ENCODE measurements at places on chromosomes 2 and 18.
A peak's percentile ranks its signal among the peaks of the same experiment; 100 is the strongest.

DNA sequence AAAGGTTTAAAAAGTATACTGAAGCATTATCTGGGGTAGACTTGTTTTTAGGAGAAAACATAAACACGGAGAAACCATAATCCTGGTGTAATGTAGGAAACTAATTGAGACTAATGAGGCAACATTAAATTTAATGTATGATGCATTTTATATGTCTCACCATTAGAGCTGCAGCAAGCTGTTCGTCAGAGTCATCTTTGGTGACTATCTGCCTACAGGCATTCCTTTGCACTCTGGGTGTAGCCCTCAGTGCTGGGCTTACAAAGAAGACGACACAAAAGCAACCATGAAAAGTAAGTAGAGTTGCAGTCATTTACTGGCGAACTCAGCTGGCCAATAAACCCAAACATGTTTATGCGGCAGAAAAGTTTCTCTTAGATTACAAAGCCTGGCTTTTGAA lies 415.3 kb upstream of the ZEB2 start:
- DNase-seq = no peak

DNA sequence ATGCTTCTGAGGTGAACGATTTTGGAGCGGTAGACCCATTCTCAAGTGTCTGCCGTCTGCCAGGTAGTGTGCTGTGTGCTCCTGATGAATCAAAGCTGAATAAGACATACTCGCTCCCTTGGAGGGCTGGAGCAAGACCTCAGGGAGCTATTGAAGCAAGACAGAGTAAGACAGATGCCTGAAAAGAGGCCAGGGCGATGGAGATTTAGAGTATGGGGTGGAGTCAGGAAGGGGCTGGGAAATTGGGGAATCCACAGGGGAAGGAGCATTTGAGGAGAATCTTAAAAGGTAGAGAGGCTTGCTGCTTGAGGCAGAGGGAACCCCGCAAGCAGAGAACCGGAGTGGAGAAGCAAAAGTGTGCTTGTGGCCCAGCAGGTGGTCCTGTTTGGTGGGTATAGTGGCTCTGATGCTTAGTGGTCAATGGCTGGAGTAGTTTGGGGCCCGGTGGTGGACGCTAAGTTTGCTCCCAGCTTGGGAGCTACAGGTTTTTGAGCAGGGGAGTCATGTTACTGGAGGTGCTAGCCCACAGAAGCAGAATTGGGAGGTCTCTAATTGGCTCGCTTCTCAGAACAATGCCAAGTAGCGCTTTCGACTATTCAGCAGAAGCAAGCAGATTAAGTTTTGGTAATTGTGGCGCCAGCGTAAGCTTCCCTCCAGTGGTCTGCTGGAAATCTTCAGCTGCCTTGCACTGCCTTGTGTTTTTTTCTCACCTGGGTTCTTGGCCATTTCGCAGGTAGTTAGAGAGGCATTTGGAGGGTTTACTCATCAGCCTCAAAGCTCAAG lies 2.0 kb downstream of the CNNM4 start:
- no peak for DNase-seq

DNA sequence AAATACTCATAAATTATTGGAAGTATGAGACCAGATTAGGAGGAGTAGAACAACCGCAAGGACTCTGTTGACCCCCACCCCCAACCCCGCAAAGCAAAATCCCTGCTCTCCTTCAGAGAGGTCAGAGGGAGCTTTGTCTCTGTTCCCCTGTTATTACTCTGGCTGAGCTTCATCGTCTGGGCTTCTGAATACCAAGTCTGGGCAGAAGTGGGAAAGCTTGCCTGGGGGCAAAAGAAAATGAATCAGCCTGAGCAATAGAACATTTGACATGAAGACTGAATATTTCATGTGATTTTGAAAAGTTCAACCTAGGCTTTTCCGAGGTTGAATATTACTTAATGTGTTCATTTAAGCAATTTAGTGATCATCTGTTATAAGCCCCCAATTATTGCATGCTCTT lies 114.6 kb upstream of the ARHGAP28 start:
- no peak for DNase-seq

DNA sequence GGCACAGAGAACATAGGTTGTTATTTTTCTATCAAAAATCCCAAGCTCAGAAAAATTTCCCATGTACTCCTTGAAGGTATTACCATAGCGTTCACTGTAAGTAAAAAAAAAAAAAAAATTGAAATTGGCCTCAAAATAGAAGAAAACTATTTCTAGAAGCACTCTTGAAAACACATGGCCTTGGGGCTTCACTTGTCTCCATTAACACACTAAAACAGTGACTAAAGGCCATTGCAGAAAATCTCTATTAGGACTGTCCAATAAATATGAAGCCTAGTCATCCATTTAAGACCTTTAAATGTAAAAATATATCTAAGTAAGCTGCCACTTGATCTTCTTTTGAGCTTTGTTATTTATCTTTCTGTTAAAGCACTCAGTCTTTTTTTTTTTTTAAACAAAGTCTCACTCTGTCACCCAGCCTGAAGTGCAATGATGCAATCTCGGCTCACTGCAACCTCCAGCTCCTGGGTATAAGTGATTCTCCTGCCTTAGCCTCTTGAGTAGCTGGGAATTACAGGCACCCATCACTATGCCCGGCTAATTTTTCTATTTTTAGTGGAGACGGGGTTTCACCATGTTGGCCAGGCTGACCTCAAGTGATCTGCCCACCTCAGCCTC lies 35.8 kb downstream of the CCDC68 start:
- DNase-seq = no peak

GRCh38 chr2:217289907-217290280 lies 430.0 kb upstream of the TNP1 start:
- no peak for DNase-seq

GRCh38 chr2:231795525-231796327 lies 9.5 kb downstream of the COPS7B start:
- DNase-seq = peak; percentile 21

GRCh38 chr2:42198466-42198865 lies 29.3 kb downstream of the EML4 start:
- DNase-seq = no peak

All from AML-193 (cell line).